ENCODE measurements at places on chromosomes 3 and 15.
A peak's percentile ranks its signal among the peaks of the same experiment; 100 is the strongest.

DNA sequence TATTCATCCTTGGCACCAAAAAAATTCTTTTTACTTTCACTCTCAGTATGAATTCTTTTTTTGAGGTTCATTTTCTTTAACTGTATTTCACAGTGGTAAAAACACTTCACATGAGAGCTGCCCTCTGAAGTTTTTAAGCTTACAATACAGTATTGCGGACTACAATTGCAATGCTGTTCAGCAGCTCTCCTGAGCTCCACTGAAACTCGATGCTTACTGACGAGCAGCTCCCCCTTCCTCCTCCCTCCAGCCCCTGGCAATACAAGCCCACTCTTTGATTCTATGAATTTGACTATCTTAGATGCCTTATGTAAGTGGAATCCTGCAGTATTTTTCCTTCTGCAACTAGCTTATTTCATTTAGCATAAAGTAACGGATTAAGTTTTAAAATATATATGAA is 183.4 kb downstream of the ADAMTS17 start:
- no peak for DNase-seq

DNA sequence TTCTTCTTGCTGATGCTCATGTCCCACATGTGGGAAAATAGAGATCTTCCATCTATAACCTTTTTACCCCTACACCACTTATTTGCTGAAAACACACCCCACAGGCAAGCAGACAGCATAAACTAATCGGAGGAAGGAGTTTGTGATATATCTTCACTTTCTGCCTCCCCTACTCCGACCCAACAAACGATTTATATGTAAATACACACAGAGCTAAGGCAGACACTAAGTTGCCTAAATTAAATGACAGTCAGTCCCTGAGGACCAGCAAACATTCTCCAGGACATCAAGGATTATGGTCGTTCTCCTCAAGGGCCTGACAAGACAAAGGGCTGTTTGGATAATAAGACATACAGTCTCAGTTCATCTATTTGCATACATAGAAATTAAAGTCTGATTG is 552.5 kb downstream of the ROBO1 start:
- no peak for DNase-seq

GRCh38 chr3:184629555-184630160 is 68.1 kb downstream of the EPHB3 start:
- DNase-seq, result no peak

GRCh38 chr3:58418227-58418626 is 15.4 kb downstream of the PDHB start:
- DNase-seq, result no peak

- DNase-seq, result peak; percentile 83
Measured at GRCh38 chr3:79490165-79491028, 277.4 kb downstream of the ROBO1 start.

DNA sequence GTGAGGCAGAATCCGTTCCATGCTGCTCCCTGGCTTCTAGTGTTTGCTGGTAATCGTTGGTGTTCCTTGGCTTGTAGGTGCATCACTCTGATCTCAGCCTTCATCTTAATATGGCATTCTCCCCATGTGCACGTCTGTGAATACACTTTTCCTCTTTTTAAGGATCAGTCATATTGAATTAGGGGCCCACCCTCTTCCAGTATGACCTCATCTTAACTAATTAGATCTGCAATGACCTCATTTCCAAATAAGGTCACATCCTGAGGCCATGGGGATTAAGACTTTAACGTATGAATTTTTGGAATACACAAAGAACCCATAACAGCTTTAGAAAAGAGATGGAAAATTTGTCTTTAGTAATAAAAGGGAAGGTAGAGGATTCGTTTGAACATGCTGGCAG is 34.1 kb upstream of the MASP1 start:
- DNase-seq, result no peak

GRCh38 chr3:126104028-126104635 is 20.2 kb upstream of the SLC41A3 start:
- DNase-seq, result no peak

GRCh38 chr3:128188956-128189355 is 35.7 kb downstream of the EEFSEC start:
- no peak for DNase-seq

DNA sequence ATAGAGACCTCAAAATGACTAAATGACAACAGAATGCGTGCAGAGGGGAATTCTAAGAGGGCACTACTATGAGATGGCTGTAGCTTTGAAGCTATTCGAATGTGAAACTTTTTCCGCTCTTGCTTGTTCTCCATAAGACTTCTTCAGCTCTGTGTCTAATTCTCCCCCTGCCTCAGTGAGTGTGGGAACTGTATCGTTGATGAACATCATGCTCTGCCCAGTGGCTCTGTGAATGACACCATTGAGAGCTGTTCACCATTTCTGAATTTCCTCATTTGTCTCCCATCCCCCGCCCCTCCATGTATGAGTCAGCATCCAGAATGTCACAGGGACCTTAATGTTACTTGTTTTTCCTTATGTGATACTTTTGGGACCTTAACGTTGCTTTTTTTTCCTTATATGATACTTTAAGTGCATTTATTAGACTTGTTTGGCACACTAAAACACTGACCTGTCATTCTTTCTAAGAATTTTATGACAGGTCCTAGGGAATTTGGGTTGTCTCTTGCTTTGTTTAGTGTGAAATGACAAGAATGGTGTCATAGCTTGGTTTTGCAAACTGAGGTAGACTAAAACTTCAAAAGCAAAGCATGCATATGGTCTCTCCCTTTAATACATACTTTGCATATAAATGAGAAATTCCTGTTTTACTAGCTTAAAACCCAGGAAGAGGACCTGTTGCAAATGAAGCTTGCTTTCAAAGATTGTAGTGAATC is 99.6 kb downstream of the FNDC3B start:
- DNase-seq, result peak; percentile 56

GRCh38 chr3:97996988-97997387 is 24.8 kb upstream of the RIOX2 start:
- no peak for DNase-seq

GRCh38 chr3:40997711-40998519 is 201.4 kb upstream of the CTNNB1 start:
- no peak for DNase-seq

- DNase-seq, result no peak
Measured at GRCh38 chr3:165159760-165160421, 36.3 kb downstream of the SLITRK3 start.

- peak; percentile 18 for DNase-seq
Measured at GRCh38 chr3:170553788-170554757, 31.8 kb downstream of the SLC7A14 start.

- no peak for DNase-seq
Measured at GRCh38 chr15:100986158-100986896, 67.2 kb downstream of the LRRK1 start.

- DNase-seq, result no peak
Measured at GRCh38 chr3:47261301-47261700, 21.3 kb downstream of the KIF9 start.

GRCh38 chr3:101676765-101677435 is at the start of gene ZBTB11:
Gene ZBTB11 (minus strand): TSS chr3:101677132. CDS start chr3:101676914, 218 bp downstream.
- DNase-seq, result peak; percentile 100

DNA sequence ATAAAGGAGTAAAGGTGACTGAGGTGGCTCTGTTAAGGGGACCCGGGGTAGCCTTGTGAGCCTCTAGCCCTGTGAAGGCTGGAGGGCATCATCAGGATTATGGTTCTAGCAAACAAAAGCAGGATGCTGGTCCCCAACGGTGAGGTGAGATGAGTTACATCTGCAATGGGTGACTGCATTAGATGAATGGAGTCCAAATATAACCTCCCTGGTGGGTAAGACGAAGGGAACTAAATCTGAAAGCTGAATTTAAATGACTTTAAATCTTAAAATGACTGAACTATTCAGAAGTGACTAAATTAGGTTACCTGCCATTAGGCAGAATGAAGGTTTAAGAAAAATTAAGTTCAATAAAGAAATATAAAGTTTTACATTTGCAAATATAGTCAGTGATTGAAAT is 4.6 kb upstream of the HLTF start:
- DNase-seq, result no peak

- no peak for DNase-seq
Measured at GRCh38 chr3:118734664-118735063, 300.0 kb downstream of the IGSF11 start.

DNA sequence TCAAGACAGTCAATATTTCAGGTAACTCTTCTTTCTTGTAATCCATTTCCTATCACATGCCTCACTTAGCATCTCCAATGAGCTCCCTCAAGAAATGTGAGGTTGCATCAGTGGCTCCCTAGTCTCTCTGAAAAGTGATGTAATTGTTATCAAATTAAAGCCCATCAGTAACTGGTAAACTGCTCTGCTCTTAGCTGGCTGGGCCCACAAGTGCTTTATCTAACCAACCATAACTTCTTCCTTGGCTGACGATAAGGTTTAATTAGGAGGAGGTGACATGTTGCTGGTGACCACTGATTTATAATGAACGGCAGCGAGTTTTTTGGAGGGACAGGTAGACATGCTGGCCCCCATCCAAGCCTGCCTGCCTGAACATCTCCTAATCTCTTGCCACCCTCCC is 79.6 kb downstream of the RTP4 start:
- no peak for DNase-seq

- DNase-seq, result no peak
Measured at GRCh38 chr3:131393051-131393450, 11.5 kb downstream of the NUDT16 start.

DNA sequence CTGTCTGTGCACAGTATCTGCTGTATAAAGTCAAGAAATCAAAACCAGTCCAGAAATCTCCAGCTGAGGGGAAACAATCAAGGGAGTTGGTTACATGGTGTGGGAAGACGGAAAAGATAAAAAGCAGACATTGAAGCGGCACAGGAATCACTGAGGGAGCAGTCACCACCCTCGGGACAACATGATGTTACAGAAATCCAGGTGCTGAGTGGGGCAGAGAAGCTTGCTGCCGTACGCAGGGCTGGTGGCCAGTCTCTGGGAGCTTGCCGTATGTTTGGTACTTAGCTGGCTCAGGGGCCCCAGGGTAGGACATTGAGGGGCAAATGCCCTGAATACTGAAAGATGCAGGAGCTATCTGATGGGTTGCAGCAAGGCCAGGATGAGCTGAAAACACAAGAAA is 237.9 kb downstream of the EDEM1 start:
- no peak for DNase-seq

DNA sequence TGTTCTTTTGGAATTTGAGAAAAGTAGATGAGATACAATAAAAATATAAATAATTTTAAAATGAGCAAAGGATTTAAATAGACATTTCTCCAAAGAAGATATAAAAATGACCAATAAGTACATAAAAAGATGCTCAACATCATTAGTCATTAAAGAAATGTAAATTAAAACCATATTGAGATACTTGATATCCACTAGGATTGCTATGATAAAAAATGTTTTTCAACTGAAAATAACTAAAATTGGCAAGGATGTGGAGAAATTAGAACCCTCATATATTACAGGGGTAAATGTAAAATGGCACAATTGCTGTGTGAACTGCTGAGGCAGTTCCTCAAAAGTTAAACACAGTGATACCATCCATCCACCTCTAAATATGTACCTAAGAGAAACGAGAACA is 38.8 kb downstream of the LRRFIP2 start:
- DNase-seq, result peak; percentile 45

- DNase-seq, result peak; percentile 42
Measured at GRCh38 chr15:78389322-78389721, 48.7 kb upstream of the IREB2 start.

- DNase-seq, result peak; percentile 89
Measured at GRCh38 chr15:68789534-68790241, 31.0 kb downstream of the ANP32A start.

DNA sequence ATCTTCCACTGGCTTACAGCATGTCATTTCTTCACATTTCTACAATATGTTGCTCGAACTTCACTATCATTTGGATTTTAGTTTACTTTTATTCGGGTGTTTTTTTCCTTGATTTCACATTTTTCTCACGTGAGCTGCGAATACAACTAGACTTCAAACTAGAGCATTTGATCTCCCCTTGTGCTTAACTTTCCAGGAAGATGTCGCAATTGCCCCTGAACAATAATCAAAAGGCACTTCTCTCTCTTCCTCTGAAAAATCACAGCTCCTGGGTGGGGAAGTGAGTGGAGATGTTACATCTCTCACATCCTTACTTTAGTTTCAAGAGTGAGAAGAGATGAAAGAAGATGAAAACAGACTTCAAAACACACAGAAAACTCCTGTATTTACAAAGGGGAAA is 587.9 kb downstream of the TBL1XR1 start:
- DNase-seq, result no peak

- no peak for DNase-seq
Measured at GRCh38 chr3:189636048-189636447, 4.9 kb downstream of the TP63 start.

DNA sequence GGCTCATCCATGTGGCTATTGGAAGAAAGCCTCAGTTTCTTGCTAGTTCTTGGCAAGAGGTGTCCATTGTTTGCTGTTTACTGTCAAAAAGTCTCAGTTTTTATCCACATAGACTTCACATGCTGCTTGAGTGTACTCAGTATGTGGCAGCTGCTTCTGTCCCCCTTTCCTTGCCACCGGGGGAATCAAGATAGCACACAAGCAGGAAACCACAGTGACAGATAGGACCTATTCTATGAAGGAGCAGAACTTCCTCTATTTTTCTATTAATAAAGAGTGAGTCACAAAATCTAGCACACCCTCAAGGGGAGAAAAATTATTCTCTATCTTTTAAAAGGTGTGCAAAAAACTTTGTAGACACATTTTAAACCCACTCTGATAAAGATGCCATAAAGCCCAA is 121.4 kb upstream of the GMNC start:
- no peak for DNase-seq

GRCh38 chr3:155979746-155980145 is 109.3 kb downstream of the GMPS start:
- no peak for DNase-seq

DNA sequence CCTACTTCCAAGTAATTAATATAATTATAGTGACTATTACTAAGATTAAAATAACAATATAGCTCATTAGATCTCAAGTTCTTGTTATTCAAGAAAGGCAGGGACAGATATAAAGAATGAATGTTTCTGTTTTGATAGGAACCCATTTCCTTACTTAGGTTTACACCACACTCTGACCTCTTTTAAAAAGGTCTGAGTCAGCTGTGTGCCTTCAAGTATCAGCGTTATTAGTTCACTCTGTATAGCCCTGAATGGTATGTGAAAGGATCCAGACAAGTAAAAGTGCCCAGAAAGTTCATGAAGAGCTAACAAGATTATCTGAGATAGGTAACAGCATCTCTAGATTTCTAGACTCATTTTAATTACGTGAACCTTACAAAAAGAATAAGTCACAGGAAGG is 28.9 kb downstream of the PDCD10 start:
- no peak for DNase-seq

DNA sequence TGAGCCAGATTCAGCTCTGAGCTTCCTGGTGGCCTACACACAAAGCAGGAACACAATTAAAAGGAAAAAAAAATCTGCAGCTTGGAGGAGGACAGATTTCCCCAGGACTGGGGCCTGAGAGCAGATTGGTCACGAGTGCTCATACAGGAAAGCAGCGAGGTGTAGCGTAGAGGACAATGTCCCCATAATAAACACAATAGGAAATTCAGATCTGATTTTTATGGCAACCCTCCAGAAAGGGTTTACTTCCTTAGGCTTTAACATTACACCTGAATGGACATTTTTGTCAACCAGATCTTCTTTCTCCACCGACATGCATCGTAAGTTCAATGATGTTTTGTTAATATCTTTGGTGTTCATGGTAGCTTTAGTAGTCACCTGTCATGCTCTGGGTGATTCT is 23.3 kb downstream of the SLC6A20 start:
- DNase-seq, result no peak

All from fibroblast of skin of right quadriceps (primary cell).